ENCODE measurements at places on chromosomes 6 and 20.

DNA sequence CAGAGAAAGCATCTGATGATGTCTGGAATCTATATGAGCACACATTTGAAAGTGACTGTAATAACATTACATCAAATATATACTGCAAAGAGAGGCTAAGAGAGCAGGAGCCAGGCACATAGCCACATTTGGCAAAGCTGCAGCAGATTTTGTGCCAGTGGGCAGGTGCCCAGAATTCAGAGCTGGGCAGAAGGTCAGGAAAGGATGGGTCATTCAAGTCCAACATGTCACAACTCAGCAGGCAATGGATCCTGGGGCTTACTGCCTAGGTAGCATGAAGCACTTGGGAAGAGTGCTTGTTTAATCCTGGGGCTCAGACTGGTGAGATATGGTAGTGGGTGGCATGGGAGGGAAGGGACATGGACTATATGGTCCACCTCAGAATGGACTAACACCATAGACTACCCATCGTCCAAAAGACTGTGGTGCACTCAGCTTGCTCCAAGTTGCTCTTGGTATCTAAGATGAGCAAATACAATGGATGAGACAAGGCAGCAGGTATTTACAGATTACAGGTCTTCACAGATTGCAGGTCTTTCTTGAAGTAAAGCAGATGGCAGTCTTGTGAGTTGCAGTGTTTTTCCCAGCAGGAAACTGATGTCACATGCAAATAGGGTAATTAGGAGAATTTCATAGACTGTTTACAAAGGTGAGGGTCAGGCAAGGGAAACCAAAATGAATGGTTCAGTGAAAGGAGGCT, 31.2 kb upstream of the SHLD1 start:
- no peak for DNase-seq

- DNase-seq: no peak
These were observed 140.1 kb upstream of the SPACA1 start for GRCh38 chr6:87907521-87907920.

DNA sequence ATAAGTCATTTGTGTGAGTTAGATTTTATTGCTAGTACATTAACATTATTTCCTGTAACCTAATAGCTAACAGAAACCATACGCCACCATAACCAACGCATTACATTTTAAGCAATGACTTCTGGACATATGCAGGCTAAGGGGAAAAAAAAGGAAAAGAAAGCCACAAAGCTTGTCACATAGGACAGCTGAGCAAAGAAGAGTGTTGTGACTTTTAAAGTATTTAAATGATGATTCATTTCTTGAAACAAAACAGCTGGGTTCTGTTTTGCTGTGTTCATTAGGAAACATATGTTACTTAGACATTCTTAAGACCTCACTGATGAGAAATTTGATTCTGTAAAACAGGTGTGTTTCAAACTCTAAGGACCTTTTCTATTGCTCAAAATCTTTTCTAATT, 171.4 kb downstream of the COL9A1 start:
- no peak for DNase-seq

GRCh38 chr6:44076356-44077213, 50.7 kb downstream of the MRPL14 start:
- no peak for DNase-seq

DNA sequence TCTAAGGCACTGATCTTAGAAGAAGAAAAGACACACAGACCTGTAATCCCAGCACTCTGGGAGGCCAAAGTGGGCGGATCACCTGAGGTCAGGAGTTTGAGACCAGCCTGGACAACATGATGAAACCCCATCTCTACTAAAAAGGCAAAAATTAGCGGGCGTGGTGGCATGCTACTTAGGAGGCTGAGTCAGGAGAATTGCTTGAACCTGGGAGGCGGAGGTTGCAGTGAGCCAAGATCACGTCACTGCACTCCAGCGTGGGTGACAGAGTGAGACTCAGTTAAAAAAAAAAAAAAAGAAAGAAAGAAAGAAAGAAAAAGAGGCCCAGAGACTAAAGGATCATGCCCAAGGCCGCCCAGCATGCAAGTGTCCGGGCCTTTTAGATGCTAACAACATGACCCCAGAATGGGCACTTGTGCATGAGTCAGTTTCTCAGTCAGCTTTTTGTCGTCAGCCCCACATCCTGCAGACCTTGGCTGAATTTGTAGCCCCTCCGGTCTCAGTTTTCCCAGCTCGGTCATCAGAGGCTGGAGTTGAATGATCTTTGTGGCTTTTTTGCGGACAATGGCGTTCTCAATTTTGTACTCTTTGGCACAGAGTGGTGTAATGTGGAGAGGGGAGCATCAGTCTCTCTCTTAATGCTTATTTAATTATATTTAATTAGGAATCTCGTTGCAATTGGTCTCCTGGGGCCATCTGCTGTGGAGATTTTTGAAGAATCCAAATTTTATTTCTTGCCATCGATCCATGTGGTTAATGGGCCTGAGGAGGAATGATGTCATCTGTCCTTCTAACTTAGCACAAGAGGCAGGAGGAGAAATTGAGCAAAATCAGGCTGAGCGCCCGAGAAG, 30.6 kb upstream of the APCDD1L start:
- no peak for DNase-seq

GRCh38 chr20:14407336-14407735, 69.9 kb upstream of the FLRT3 start:
- DNase-seq: no peak

DNA sequence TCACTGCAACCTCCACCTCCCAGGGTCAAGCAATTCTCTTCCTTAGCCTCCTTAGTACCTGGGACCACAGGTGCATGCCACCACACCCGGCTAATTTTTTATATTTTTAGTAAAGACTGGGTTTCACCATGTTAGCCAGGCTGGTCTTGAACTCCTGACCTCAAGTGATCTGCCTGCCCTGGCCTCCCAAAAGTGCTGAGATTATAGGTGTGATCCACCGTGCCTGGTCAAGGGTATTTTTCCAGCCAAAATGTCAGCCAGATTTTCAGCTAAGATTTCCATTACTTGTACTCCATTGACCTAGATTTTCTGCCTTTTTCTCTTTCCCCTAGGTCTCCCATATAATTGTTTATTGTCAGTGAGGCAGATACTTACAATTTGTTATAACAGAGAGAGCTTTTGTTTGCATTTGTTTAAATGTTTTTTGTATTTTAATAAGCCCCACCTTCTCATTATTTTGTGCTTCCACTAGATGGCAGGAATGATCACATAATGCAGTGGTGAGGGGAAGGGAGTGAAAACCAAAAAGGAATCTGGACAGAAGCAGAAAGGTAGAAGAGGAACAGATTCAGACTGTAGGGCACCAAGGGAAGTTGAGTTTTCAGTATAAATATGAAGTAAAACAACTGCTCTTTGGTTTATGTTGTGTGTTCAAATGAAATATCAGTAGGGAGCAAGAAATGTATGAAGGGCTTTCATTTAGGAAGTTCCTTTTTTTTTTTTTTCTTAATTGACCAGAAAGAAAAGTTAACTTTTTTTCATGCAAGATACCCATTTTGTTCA, 29.7 kb downstream of the RPF2 start:
- no peak for DNase-seq

GRCh38 chr6:100574836-100575235, 110.1 kb upstream of the SIM1 start:
- DNase-seq: no peak

DNA sequence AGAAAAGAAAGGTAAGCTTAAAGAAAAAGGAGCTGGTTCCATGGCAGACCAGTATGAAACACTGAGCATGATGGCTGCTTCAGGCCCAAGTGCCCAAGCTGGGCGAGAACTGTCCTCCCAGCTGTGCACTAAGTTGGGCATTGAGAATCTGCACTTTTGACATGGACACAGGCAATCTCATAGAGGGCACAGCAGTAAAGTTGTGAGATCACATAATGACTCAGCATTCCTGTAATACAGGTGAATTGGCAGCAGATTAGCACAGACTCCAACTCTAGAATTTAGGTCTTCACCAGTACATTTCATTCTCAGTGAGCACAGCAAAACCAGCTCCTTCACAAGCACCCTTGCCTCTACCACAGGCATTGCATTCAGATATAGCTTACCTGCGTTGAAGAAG, 343.4 kb downstream of the PKHD1 start:
- DNase-seq: no peak

DNA sequence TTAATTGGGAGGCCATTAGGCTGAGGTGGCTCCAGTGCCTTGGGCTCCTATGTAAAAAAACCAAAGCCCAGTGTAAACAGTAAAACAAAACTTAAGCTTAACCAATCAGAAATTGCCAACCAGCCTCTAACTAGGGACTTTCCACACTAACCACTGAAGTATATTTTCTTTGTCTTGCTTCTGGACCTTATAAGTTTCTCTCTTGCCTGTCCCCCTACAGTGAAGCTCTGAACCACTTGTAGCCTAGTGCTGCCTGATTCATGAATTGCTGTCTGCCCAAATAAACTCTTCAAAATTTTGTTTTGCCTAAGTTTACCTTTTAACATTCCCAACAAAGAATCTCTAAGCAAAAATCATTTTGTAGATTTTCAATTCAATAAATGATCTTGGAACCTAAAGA, 28.2 kb downstream of the POPDC3 start:
- DNase-seq: no peak

All from stimulated activated CD8-positive, alpha-beta memory T cell treated with anti-CD3 and anti-CD28 coated beads, Interleukin-7, amount 100 ng/mL, for 1 hour (primary cell).